Parietal lobe (tissue), 2 donors: ENCODE measurements at places on chromosomes 2 and 18. TPM values are rescaled to one million over a fixed set of nuclear protein-coding genes. Genes with fewer than 3 reads are reported as not detected.

Gene GATA6
- total RNA-seq = not detected

Gene GDF7
- 0.31 TPM for total RNA-seq

Gene MRPS5
- 71.4 TPM for total RNA-seq

Gene TTR
- 3.1 TPM for total RNA-seq

Gene ASXL3
- 123 TPM for total RNA-seq

Gene CYP27C1
- 3.1 TPM for total RNA-seq

Gene EFR3B
- 69.5 TPM for total RNA-seq

Gene THSD7B
- 31.3 TPM for total RNA-seq

Gene SH2D6
- 0.94 TPM for total RNA-seq

Gene ATP6V1C2
- total RNA-seq = 2.8 TPM

Gene GAD1
- 162 TPM for total RNA-seq

Gene TRIM43
- not detected for total RNA-seq

Gene ABCB11
- 1.6 TPM for total RNA-seq

Gene CYP1B1
- 1.9 TPM for total RNA-seq

Gene GAREM2
- 11.9 TPM for total RNA-seq

Gene EIF2AK2
- total RNA-seq = 53.5 TPM
